ENCODE measurements at places on chromosomes 2 and 18.

GRCh38 chr2:80030135-80030534, 274.4 kb downstream of the LRRTM1 start:
- DNase-seq: no peak

DNA sequence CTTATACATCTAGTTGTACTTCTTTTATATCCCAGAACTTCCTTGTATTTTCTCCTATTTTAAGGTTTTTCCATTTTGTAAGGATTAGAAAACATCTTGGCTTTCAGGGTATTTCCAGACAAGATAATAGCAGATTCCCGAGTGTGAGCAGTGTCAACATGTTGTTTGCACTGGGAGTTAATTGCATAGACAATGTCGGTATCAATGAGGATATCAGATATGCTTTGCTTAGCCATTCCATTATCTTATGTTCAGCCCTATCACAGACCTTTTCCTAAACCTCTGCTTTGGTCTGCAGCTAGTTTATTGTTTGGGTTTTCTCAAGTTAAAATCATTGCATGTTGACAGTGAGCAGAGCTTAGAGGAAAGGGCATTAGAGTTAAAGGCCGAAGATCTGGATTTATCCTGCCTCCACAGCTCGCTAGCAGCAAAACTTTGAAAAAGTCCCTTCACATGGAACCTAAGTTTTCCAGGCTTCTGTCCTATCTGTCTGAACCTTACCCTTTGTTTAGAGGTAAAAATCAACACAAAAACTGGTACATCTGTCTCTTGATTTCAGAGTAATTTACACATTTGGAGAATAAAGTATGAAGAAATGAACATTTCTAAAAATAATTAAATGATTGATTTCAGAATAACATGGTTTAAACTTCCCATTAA, 355.4 kb downstream of the KIAA1328 start:
- no peak for DNase-seq

DNA sequence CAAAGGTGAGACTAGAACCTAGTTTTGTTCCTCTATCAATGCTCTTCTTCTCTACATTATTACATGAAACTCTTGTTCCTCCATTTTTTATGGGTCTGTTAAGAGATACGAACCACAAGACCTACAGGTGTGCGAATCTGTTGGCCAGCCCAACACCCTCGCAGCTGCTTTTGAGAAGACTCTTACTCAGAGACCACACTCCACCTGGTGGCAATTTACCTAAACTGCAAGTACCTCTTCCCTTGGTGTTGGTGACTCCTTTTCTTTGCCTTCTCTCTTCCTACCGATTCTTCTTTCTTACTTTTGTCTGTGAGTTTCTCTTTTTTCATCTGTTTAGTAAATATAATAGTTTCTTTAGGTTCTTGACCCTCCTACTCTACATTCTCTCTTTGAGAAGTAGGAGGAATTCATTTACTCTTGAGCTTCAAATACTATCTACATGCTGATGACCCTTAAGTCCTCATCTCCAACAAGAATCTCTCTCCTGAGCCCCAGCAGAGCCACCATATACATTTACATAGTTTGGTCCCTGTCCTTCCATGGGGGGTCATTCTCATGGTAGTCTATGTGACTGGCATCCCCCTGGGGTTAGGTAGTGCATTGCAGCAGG, 81.8 kb upstream of the GAREM1 start:
- DNase-seq: no peak

GRCh38 chr2:53131416-53131815, 636.2 kb upstream of the CHAC2 start:
- DNase-seq: no peak

- no peak for DNase-seq
These were observed 34.7 kb upstream of the MBP start for GRCh38 chr18:77167251-77167650.

GRCh38 chr2:26870585-26871095, 22.7 kb downstream of the DPYSL5 start:
- DNase-seq: no peak

DNA sequence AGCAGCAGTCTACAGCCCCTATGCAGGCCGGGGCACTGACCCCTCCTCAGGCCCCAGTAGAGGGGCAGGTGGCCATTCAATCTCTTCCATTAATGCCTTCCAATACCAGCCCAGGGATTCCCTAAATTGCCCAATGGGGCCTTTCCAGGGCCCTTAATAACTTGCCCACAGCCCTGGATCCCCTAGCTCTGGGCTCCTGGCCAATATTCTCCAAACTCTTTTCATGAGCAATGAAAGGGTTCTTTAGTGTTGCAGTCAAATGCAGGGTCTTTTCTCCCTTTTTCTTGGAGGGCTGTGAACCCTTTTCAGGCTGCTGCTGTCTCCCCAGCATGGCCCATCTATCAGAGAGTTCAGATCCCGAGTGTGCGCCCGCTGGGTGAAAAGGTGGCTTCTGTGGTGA, 41.3 kb upstream of the SLC1A4 start:
- no peak for DNase-seq

DNA sequence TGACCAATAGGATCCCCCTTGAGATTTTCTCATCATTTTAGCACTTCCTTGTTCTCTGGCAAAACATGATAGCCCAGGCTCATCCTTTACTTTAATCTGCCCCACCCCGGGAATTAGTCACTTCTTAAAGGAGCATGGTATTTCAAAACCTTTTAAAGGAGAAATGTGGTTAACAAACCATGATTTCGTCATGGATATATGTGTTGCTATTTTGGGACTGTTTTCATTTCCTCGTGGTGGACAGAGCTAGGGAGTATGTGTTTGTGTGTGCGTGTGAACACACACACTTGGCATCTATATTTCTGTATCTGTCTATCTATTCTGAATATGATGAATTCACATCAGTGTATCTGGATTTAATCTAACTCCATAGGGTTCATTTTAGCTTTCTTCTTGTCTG, 128.1 kb downstream of the BIRC6 start:
- no peak for DNase-seq

- no peak for DNase-seq
These were observed 125.4 kb downstream of the MGAT5 start for GRCh38 chr2:134379293-134379692.

GRCh38 chr18:56541340-56541739, 97.1 kb downstream of the TXNL1 start:
- DNase-seq: no peak

DNA sequence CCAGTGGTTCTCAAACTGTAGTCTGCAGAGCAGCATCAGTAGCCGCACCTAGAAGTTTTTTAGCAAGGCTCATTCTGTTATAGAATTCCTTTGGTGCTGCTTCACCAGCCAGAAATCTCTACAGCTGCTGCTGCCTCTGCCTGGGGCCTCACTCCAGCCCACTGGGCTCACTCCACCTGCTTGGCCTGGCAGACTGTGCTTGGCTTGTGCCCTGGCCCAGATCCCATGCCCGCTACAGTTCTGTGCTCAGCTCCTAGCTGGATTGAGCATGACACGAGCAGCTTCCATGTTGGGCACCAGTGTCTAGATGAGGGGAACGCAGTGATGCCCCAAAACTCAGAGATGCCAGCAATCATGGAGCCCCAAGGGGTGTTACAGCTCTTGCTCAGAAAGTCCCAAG, 22.6 kb downstream of the MAPK4 start:
- no peak for DNase-seq

- peak; percentile 35 for DNase-seq
These were observed 4.3 kb upstream of the HS6ST1 start for GRCh38 chr2:128322715-128323554.

GRCh38 chr2:71865391-71865965, 282.2 kb downstream of the CYP26B1 start:
- no peak for DNase-seq

- no peak for DNase-seq
These were observed 83.9 kb downstream of the LYPD1 start for GRCh38 chr2:132586101-132586511.

DNA sequence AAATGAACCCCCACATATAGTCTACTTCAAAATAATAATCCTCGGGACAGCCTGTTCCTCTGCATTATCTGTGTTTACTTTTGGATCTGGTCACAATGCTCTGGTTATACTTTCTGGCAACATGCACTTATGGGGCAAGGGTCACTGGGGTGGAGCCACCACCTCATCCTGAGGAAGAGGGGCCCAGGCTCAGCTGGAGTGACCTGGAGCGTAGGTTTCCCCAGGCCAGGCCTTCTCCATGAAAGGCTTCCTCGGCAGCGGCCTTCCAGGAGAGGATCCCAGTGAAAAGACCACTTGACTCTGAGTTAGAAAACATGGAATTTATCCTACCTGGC, 237.4 kb downstream of the SETBP1 start:
- no peak for DNase-seq

- DNase-seq: no peak
These were observed 143.9 kb upstream of the SLC39A10 start for GRCh38 chr2:195513119-195513518.

GRCh38 chr2:64593035-64593655, 60.6 kb downstream of the SERTAD2 start:
- DNase-seq: no peak

GRCh38 chr2:94986392-94986963, 39.0 kb upstream of the MAL start:
- DNase-seq: no peak

DNA sequence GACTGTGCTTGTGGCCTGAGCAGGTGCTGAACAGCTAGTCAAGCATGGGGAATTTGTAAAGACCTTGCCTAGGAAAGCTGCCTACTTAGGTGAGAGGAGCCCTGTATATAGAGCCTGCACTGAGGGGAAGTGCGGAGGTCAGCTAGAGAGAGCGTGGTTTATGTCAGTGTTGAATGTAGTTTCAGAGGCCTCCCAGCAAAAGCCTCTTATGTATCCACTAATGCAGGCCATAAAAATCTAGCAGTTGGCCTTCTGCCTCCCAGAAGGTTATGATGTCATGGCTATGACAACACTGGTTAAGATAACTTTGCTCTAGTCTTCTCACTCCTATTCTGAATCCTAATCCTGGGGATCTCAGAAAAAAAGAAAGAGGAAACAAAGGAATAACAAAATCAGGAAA, 88.9 kb downstream of the ASXL3 start:
- DNase-seq: no peak

GRCh38 chr18:23485386-23485785, 17.9 kb upstream of the RMC1 start:
- DNase-seq: no peak

DNA sequence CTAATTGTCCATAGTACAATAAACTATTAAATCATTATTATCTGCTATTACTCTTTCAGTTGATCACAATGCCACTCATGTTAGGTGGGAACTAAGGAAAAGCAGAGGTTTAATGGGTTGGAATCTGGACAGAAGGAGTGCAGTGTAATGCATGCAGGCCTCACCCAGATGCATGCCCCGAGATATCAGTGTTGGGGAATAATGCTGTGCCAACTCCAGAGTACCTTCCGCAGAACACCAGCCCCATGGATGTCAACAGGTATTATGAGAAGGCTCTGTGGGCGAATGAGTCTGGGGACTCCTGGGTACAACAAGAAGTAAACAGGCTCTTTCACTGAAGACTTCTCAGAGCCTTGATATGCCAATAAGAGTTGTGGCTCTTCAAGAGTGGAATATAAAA, 377.4 kb downstream of the ALK start:
- no peak for DNase-seq

GRCh38 chr2:106839849-106840595, 45.9 kb downstream of the ST6GAL2 start:
- no peak for DNase-seq

- no peak for DNase-seq
These were observed 50.9 kb upstream of the GPD2 start for GRCh38 chr2:156385242-156385641.

- DNase-seq: no peak
These were observed 23.4 kb upstream of the GALNT14 start for GRCh38 chr2:31161637-31162036.
